ENCODE measurements at places on chromosomes 7 and 10. TPM values are rescaled to one million over a fixed set of nuclear protein-coding genes. Genes with fewer than 3 reads are reported as not detected.

Gene SYCE1
- 0.05 TPM for total RNA-seq

Gene NCF1
- total RNA-seq: not detected

Gene PDZD7
- total RNA-seq: 0.06 TPM

Gene MAGI2
- total RNA-seq: 2.3 TPM

Gene TTYH3
- total RNA-seq: 50.0 TPM

Gene UCN3
- total RNA-seq: not detected

Gene OPALIN
- total RNA-seq: not detected

Gene ANKRD2
- not detected for total RNA-seq

Gene PIP
- total RNA-seq: not detected

Gene PLEKHS1
- not detected for total RNA-seq

Gene SLC26A4
- 0.05 TPM for total RNA-seq

Gene PNLIPRP2
- total RNA-seq: not detected

Gene TMEM213
- not detected for total RNA-seq

Gene OR9A2
- total RNA-seq: not detected

Gene ARMC3
- not detected for total RNA-seq

Gene AKR1C2
- total RNA-seq: 144 TPM

Gene ECHDC3
- total RNA-seq: 24.9 TPM

Gene IFIT3
- total RNA-seq: 16.1 TPM

Gene IQUB
- total RNA-seq: 0.12 TPM

Gene CPA2
- not detected for total RNA-seq

Gene SPDYE2B
- total RNA-seq: not detected

Gene RAB19
- total RNA-seq: not detected

Gene MRC1
- 0.59 TPM for total RNA-seq

Gene HMX2
- total RNA-seq: not detected
